ENCODE measurements at places on chromosomes 3 and 15.

- no peak for DNase-seq
Observed at GRCh38 chr3:27935492-27935891, 213.4 kb upstream of the EOMES start.

GRCh38 chr3:127967316-127967715, 52.3 kb downstream of the KBTBD12 start:
- DNase-seq = no peak

- DNase-seq = no peak
Observed at GRCh38 chr15:79962178-79962577, 8.8 kb downstream of the BCL2A1 start.

DNA sequence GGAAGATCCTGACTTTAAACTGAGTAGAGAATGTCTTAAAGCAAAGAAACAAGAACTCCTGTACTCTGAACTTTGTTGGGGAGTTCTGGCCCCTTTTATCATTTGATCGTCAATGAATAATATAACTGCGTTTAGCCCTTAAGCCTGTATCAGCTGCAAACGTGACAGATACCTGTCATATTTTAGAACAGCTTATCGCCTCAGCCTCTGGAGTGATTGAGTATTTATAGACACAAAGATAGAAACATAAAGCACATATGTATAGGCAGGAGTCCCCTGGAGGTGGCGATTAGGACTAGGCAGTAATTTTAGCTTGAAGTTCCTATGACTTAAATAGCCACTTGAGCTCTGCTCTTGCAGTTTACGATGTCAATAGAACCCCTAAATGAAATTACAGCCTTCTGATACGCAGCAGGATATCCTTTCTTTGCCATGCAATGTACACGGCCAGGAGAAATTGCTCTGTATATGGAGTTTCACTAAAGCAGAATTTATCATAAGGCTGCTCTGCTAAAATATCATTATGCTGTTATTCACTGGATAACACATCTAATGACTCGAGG, 321.8 kb downstream of the TIGIT start:
- DNase-seq = no peak

DNA sequence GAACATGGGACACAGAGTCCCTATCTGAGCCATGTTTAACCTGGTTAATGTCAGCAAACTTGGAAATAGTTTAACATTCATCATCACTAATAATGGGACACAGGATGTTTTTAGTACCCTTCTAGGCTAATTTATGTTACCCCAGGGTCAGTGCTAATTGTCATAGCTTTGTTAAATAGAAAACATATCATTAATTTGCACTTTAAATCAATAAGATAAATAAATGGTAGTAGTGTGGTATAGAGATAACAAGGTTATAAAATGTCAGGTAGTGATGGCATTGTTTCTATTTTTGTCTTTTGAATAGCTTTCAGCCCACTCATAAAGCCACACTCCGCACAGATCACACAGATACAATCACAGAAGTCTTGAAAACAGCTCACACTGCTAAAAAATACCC, 534.9 kb downstream of the MECOM start:
- no peak for DNase-seq

DNA sequence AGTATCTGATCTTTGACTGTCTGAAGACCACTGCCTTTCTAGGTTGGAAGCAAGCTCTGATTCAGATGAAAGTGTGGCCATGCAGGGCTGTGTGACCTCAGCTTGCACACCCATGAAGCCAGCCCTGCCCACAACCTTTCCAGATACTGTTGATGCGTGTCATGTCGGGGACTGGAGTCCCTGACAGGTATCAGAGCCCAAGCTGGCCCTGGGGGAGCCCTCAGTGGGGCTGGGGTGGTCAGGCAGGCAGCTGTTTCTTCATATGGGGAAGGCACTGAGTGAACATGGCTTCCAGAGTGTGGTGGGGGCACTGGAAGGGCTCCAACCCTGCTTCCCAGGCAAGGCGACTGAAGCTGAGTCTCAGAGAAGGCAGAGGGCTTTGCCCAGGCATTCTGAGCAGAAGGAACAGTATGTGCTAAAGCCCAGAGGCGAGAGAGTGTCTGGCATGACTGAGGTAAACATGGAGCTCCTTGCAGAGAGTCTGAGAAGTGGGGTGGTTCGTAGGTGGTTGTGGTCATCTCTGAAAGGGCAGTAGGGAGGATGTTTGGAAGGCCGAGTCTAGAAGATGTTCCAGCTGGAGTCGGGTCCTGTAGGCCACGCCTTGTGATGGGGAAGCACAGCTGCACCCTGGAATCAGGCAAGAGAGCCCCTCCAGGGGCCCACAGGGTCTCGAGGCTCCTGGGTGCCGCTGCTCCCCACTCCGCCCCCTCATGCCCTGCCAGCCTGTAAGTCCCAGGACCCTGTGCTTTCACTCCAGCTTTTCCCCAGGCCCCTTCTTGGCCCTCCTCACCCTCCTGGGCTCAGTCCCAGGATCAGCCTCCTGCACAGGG, 122.2 kb downstream of the EEFSEC start:
- no peak for DNase-seq

DNA sequence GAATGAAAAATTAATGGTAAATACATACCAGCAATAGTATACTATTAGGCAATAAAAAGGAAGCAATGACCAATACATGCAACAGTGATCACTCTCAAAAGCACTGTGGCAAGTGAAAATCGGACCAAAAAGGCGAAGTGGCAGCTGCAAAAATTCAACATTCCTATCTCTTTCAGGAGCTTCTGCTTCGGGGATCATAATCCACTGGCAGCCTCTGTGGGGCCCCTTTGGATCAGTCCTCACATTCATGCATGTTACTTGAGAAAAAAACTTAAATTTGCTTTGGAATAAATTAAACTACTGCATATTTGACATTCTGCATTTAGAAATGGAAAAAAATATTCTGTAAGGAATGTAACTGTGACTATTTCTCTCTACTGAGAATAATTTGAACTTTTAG, 425.6 kb downstream of the NR2F2 start:
- no peak for DNase-seq

GRCh38 chr3:43861635-43862034, 170.9 kb downstream of the ABHD5 start:
- DNase-seq = no peak

Data from OCI-LY7 (cell line).